ENCODE measurements at places on chromosomes 12 and 14. TPM values are rescaled to one million over a fixed set of nuclear protein-coding genes. Genes with fewer than 3 reads are reported as not detected.

Gene DDX54
- 48.3 TPM for total RNA-seq

Gene PLEKHD1
- total RNA-seq, result not detected

Gene EMP1
- total RNA-seq, result 7.8 TPM

Gene RBM23
- total RNA-seq, result 87.9 TPM

Gene FBLN5
- not detected for total RNA-seq

Gene INF2
- total RNA-seq, result 40.7 TPM

Gene VSX2
- not detected for total RNA-seq

Gene SLC6A13
- not detected for total RNA-seq

Gene TAMALIN
- total RNA-seq, result not detected
